ENCODE measurements at places on chromosomes 11 and 22.

DNA sequence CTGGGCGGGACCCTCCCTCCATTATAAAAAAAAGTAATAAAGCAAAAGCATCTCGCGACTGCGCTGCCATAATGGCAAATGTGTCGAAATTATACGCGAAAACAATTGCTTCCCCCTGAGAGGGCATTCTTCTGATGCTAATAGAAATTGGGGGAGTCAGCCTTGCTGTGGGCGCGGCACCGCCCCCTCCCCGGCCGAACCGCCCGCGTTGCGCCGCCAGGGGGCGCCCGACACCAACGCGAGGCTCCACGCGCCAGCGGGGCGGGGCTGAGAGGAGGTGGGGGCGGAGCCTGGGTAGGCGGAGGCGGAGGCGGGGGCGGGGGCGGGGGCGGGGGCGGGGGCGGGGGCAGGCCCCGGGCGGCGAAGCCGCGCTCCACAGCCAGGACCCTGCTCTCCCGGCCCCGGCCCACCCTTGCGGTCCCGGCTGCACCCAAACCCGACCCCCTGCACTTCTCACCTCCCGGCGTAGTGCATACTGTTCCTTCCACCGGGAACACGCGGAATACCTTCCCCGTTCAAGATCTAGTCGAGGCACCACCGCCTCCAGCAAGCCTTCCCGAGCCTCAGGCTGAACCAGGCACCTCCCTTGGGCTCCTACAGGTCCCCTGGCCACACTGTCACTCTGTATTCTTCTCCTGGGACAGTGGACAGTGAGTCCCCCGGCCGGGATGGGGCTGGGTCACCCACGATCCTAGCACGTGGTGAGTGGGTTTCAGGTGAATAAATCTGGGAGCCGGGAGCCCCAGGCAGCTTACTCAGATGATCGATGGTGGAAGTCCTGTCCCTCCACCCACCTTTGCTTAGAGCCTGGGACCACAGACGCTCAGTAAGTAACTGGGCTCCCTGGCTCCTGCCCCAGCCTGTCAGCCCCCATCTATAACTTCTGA, 15.5 kb upstream of the UPK3A start:
- DNase-seq = peak; percentile 93

GRCh38 chr11:120169981-120170698, 32.2 kb upstream of the TRIM29 start:
- peak; percentile 40 for DNase-seq

DNA sequence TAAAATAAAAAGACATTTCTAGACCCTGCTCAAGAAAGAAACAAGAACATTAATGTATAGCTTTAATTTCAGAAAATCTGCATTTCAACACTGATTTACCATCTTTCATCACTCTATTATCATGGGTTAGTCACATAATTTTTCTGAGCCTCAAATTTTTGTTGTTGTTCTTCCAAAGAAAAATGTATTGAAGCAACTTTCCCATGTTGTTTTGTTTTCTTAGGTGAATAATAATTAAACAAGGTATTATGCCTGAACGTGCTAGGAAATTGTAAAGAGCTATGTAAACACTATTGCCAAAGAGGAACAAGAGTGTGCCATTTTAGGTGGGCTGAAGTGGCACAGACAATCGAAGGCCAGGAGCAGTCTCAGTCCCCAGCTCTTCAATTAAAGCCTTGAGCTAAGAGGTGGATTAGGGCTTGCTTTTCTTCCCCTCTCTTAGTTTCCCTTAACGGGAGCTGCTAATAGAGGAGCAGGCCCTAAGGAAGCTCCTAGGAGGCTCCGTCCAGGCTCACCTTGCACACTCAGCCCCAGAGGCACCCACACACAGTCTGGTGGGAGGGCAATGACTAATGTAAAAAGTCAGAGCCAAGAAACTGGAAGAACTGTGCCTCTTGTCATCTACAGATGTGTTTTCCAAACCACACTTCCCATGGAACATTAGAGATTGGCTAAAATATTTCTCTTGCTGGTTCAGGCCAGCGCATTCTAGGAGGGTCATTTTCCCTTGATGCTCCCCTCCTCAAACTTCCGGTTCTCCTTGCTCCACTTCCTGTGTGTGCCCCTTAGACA, 8.8 kb upstream of the UBASH3B start:
- DNase-seq = no peak

DNA sequence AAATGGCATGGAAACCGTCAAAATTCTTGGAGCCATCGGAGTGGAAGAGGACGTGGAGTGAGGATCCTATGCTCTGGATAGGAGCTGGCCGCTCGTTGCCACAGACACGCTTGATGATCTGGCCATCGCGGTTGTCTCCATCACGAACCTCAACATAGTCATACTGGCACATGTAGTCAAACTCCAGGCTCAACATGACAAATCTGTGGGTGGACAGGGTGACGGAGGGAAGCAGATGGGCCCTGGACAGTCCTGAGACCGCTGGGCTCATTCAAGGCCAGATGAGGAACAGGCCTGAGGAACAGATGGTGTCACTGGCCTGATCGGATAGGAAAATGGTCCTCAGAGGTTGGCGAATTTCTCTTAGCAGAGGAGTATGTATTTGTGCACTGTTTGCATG, 51.3 kb upstream of the SLC1A2 start:
- no peak for DNase-seq

DNA sequence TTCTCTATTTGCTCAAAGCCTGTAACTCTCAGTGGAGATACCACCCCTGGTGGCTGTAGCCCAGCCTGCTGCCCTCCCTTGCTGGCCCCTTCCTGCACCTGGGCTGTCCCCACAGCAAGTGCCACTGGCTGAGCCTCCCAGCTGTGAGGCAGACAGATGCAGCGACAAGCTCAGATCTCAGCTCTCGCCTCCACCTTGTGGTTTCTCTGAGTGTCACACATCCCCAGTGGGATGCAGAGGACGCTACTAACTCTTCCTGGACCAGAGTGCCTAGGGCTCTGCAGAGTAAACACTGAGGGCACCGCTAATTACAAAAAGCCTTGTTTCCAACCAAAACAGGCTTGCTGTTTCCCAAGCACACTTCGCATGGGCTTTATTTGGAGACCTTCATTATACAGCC, 8.9 kb downstream of the YPEL1 start:
- DNase-seq = no peak

- DNase-seq = no peak
Observed at GRCh38 chr11:123480290-123480815, 50.3 kb downstream of the GRAMD1B start.

DNA sequence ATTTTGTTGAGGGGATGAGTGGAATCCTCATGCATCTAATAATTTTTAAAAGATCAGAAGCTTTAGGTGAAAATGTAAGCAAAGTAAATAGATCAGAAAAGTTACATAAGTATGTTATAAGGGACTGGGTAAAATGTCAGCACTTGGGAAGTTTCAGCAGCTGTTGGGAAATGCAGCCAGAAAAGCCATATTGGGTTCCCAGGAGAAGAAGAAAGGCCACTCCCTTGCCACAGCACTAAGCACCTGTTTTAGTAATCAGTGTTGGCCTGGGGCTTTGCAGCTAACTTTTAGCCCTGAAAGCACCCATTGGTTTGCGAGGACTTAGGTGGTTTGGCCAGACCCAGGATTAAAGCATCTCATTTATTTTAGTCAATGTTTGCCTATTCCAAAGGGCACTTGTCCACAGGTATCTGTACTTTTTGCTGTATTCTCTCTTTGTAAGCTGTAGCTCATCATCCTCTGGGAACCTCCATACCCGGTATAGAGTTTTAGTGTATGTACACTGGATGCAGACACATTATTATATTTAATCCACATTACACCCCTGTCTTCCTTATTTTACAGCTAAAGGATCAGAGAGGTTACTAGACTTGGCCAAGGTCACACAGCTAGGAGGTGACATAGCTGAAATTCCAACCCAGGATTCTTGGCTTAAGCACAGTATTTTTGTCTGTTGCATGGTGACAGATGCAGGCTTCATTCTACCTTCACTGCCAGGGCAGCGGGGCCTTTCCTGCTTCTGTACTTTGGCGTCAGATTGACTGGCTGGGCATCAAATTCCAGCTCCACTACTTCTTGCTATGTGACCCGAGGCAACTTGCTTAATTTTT, 127.7 kb upstream of the SESN3 start:
- DNase-seq = no peak

DNA sequence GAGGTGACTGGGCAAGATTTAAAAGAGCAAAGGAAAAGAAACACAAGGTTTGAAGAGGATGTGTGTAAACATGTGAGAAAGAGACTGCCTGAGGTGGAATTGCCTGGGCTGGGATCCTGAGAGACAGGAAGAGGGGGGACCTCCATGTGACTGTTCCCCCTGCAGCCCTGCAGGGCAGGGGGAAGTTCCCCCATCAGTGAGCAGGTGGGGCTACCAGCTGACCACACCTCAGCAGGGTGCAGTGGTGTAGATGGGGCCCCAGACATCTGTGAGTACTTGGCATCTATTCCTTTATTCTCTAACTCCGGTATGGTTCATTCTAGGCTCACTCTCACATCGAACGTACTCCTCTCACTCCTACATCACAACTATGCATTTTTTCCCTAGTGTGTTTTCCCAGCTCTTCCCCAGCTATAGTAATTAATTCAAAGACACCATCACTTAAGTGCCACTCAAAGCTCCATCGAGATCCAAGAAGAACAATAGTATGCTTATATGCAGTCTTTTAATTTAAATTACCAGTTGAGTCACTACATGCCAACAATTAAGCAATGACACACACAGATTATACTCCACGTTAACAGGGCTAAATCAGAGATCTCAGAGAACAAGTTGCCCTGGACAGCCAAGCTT, 42.7 kb downstream of the LGR4 start:
- DNase-seq = no peak

GRCh38 chr22:34781681-34782080, 284.3 kb upstream of the ISX start:
- DNase-seq = no peak

DNA sequence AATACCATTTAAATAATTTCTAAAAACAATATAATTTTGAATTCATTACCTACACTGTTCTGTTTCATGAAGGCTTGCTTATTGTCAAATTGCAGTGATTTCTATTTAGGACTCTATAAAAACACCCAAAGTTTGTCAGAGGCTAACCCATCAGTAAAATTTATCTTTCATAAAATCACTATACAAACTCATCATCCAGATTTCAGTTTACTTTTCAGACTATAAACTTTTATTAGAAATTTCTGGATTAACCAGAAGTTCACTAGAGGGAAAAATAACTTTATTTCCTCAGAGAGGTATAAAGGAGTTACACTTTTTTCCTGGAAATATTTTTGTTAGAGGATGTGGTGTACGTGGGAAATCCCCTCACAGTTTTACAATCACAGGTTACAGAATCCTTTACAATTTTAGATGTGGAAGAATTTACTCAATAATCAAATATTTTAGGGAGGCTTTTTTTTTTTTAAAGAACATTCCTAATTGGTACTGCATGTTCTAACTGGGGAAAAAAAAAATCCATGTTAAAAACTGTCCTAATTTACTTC, 176.7 kb downstream of the SWAP70 start:
- no peak for DNase-seq

DNA sequence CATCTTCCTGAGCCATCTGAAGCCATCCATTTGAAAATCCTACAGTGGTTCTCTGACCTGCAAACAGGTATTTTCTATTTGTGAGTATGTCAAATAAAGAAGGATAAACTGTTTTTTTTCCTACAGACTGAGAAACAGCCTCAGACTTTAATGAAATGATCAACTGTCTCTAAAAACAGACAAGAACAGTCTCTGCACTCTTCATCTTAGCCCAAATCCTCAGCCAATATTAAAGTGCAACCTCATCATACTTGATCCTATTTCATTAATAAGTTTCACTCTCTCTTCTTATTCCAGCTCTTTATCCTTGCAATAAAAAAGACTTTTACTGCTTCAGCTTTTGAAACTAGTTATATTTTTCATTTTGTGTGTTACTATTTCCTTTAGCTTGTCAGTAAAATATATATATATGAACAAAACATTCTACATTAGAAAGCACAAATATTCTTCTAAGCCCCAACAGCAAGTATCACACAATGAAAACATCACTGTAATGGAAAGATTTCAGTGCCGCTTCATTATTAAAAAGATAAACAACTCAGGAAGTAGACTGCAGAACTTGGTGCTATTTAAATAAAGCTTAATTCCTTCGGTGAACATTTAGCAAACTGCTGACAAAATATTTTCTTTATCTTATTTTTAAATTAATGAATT, 45.5 kb upstream of the FAT3 start:
- DNase-seq = no peak

DNA sequence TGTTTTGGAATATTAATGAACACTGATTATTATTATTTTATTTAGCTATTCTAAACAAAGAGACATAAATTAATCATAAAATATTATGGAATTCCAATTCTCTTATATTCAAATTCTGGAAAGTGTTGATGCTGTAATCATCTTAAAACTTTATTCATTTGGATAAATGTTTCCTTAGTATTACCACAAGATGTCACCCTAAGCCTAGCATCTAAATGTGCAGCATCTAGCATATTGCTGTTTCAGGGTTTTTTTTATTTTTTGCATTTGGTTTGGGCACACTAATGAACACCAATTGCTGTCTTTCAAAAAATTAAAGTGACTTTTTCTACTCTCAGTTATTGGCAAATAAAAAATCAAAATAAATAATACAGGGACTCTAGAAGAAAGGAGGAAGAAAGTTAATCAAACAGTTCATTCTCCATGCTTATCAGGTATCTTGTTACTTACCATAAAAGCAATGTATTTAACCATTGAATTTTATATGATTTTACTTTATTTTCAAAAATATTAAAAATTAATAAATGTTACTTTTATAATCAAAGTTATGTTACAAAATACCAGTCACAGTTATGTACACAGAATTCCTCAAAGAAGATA, 31.8 kb downstream of the DLG2 start:
- DNase-seq = no peak

DNA sequence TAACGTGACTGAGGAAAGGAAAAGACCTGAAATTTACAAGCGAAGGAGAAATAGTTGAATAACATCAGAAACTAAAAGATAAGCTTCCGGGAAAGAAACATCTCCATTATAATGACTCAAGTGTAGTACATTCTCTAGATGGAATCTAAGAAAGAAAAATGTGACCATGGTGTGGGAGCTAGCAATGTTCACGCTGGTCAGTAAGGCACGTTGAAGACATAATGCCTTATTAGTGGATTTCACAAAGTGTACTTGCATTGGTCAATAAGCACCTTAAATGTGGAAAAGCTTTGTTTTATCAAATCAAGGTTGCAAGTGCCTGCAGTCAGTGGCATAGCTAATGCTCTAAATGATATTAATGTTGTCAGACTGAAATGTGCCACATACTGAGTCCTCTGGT, 2.8 kb upstream of the LARGE1 start:
- no peak for DNase-seq
